Stomach (tissue), 19 donors: ENCODE measurements at places on chromosomes 2 and 18.

DNA sequence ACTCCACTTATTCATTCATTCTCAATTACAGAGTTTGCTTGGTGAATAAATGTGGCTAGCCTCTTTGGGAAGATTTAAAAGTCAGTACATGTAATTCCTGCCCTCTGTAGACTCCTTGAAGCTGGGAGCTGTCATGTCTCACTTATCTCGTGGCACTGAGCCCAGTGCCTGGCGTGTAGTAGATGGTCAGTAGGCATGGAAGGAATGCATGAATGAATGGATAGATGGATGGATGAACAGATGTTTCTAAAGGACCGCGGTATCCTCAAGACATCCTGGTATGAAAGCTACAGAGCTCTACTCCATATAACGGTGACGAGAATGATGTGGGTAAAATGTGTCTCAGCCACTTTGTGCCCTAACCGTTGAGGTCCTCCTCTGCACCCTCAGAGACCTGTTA, 83.0 kb downstream of the MARCO start:
- no peak for DNase-seq

DNA sequence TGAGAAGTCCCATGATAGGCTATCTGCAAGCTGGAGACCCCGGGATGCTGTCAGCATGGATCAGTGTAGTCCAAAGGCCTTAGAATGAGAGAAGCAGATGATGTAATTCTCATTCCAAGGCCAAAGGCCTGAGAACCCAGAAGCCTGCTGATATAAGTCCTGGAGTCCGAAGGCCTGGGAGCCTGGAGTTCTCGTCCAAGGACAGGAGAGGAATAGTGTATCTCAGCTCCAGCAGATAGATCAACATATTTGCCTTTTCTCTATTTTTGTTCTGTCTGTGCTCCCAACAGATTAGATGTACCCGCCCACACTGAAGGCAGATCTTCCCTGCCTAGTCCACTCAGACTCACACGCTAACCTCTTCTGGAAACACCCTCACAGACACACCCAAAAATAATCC, 454.9 kb upstream of the CHAC2 start:
- DNase-seq: no peak

DNA sequence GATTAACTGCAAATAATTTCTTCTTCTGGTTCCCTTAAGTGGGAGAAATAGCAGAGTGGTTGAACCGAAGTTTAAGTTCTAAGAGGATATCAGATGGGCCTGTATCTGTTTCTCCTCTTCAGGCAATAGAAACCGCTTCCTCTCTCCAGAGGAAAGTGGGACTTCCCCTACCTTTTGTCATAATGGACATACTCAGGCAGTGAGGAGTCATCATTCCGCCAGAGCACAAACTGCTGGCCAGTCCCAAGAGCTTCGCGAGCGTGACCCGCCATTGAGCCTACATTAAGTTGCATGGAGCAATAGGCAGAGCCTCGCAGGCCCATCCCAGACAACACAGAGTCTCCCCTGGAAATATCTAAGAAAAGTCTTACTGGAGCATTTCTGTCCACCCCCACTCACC, 158.9 kb downstream of the LDLRAD4 start:
- no peak for DNase-seq

DNA sequence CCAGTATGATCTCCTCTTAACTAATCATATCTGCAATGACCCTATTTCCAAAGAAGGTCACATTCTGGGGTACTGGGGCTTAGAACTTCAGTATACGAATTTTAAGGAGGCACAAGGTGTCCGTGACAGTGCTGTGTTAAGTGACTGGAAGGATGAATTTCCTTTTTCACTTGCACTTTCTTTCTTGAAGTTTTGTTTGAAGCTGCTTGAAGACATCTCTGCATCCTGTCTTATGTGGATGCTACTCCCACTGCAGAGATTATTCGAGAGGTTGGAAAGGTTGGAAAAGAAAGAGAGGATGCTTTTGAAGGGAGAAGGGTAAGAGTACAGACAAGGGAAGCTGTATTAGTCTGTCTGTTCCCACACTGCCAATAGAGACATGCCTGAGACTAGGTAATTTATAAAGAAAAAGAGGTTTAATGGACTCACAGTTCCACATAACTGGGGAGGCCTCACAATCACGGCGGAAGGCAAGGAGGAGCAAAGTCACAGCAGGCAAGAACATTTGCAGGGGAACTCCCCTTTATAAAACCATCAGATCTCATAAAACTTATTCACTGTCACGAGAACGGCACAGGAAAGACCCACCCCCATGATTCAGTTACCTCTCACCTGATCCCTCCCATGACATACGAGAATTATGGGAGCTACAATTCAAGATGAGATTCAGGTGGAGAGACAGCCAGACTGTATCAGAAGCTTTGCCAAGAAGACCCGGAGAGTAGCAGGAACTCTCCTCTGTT, 3.6 kb upstream of the RNF144A start:
- no peak for DNase-seq

GRCh38 chr2:201807452-201807999, 1.2 kb downstream of the CDK15 start:
- peak; percentile 63 for DNase-seq

DNA sequence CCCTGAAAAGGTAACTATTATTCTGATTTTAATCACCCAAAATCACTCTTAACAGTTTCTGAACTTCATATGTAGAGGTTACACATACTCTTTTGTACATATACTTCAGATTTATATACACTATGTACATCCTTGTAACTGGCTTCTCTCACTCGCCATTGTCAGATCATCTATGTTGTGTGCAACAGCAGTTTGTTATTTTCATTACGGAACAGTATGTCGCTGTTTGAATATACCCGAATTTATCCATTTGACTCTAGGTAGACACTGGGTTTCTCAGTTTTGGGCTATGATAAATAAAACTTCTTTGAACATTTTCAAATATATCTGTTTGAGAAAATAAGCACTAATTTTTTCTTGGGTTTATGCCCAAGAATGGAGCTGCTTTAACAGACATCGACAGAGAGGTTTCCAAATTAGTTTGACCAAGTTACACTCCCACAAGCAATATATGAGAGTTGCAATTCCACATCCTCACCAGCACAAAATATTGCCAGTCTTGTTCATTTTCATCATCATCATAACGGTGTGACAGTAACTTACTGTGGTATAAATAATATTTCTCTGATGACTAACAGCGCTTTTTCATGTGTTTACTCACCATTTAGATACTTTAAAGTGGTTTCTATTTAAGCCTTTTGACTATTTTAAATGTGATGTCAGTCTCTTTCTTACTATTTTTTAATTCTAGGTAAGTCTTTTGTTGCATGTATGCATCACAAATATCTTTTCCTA, 80.9 kb downstream of the SMC6 start:
- DNase-seq: no peak

DNA sequence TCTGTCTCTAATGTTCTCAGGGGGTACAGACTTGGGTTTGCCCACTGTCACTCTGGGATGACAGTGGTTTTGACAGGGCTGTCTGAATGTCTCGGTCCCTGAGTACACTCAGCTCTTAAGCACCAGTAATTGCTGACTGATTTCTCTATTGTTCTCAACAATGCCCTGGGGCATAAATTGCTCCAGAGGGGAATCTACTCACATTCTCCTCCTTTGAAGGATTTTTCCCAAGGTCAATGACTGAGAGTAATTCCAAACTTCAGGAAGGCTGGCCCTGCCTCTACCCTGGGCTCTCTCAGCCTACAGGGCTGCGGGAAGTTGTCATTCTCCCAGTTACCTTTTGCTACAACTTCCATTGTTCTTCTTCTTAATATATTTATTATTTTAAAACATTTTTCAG, 36.5 kb downstream of the MC2R start:
- no peak for DNase-seq

GRCh38 chr18:76416911-76417310, 78.1 kb downstream of the ZNF516 start:
- DNase-seq: no peak

DNA sequence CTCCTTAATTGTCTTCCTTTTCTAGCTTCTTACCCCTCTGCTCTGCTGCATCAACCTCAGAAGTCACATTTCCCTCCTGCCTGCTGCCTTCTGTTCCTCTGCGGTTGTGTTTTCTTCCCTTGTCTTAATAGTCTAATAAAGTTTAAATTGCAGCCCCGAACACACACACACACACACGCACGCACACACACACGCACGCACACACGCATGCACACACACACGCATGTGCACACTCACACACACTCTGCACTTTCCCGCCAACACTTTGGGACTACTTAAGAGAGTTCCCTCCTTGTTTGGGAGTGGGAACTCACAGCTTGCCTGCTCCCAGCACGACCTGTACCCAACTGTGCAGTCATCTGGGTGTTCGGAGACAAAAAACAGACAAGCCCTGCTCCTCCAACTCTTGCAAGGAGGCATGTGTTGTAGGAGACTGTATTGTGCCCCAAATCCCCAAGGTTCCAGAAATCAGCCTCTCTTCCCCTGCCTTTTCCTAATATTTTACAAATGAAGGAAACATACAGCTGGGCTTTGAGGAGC, 99.1 kb downstream of the SETBP1 start:
- no peak for DNase-seq

DNA sequence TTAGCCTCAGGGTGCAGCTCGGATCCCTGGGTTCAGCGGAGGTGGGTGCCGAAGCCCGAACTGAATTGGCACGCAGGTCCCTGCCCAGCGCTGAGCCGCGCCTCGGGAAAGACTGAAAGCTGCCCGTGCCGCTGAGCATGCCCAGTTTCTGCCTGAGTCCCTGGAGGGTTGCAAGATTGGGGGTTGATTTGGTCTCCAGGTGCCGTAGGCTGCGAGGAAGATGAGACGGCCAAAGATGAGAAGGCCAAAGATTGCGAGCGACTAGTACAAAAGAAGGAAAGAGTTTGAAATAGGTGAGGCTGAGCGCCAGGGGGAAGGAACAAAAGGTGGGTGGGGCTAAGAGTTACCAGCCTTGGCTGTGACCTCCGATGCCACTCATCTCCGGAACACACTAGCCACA, 852 bp upstream of the KCNH7 start:
- DNase-seq: no peak

- DNase-seq: no peak
Measured at GRCh38 chr2:120550282-120550681, 185.4 kb upstream of the GLI2 start.

- no peak for DNase-seq
Measured at GRCh38 chr18:41765460-41765859, 189.6 kb upstream of the PIK3C3 start.

- DNase-seq: no peak
Measured at GRCh38 chr2:215022418-215022817, 116.0 kb downstream of the ABCA12 start.
